ENCODE measurements at places on chromosomes 3 and 15.

DNA sequence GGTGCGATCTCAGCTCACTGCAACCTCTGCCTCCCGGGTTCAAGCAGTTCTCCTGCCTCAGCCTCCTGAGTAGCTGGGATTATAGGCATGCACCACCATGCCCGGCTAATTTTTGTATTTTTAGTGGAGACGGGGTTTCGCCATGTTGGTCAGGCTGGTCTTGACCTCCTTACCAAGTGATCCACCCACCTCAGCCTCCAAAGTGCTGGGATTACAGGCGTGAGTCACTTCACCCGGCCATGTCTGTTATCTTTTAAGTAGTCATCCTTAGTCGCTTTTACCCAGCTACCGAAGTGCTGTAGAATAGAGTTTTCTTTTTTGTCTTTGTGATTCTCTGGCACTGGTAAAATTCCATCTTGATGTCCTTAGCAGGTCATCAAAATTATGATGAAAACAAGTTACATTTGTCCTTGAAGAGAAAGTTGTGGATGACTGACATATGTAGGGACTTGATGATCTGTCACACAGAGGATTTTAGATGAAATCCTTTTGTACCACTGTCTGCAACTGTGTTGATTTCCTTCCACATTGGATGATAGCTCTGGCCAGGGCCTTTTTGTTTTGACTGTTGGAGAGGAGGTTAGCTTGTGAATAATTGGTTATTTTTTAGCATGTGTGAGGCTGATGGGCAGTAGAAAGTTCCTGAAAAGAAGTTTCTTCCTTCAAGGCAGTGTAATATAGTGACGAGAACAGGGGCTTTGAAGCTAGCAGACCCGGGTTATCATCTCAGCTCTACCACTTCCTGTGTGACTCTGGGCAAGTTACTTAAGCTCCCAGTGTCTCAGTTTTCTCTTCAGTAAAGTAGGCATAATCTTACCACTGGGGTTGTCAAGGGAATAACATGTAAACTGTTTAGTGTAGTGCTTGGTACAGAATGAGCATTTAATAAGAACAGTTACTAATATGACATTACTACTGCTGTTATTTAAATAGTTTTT lies 18.8 kb downstream of the ATG7 start:
- DNase-seq: no peak

- no peak for DNase-seq
Measured at GRCh38 chr3:195893916-195894465, 14.4 kb downstream of the TNK2 start.

DNA sequence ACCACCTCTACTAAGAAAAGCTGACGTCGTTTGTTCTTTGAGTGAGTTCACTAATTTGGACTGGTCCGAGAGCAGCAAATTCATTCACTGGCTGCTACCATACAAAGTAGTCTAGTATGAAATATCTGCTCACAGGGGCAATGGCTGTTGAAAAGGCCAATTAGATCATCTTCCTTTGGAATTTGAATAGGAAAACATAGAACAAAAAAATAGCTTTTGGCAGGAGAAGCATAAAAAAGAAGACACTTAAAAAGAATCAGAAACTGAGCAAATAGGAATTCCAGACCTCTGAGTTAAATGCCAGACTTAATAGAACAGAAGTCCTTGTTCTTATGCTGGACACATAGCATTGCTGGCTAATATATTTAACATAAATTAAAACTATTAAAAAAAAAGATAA lies 159.3 kb downstream of the IL1RAP start:
- no peak for DNase-seq

- DNase-seq: no peak
Measured at GRCh38 chr3:111335512-111336303, 206.3 kb upstream of the CD96 start.

- DNase-seq: no peak
Measured at GRCh38 chr15:43911235-43911781, 84.5 kb downstream of the WDR76 start.

DNA sequence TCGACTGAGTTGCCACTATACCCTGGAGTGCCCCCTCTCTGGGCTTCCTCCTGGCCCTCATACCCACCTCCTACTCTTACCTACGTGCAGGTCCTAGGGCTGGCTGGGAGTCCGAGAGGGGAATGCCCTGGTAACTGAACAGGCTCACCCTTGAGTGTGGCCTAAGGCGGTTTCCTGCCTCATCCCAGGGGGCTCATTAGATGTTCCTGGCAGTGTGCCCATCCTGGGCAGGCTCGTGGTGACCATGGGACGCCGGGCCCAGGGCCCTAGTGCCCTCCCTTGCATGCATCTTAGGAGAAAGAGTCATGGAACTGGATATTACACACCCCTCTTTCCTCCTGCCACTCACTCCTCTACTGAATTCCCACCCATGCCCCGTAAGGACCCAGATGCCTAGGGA lies 2.8 kb downstream of the SEMA4B start:
- no peak for DNase-seq

DNA sequence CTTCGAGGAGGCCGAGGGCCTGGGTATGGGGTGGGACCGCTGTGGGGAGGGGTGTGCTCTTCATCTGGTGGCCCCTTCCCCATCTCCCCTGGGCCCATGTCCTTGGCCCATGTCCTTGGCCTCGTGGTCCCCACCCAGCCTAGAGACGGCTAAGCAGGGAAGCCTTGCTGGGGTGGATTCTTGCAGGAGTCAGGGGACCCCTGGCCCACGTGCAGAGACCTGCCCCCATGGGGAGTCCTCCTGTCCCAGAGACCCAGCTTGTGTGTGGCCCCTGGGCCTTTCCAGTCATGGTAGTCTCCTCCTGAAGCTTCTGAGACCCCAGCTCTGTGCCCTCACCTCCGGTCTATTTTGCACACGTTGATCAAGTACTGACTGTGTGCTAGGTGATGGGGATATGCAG lies 97.4 kb downstream of the TBC1D2B start:
- no peak for DNase-seq

GRCh38 chr3:184233127-184233843 lies 3.9 kb downstream of the VWA5B2 start:
- no peak for DNase-seq

DNA sequence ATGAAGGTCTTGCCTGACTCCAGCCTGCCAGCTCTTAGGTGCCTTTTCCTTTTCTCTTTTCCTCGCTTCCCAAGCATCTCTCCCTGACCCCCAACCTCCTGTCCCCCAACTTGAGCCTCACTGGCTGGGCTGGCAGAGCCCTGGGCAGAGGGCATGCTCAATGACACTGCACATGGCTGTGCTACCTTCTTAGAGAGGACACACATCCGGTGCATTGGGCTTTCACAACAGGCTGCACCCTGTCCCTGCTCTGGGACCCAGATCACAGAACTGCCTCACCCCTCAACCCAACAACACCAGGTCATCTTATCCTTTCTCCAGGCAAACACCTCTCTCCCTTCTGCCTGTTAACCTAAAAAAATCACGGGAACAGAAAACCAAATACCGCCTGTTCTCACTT lies 7.5 kb upstream of the ANKDD1A start:
- DNase-seq: no peak

GRCh38 chr3:189712906-189713483 lies 81.8 kb downstream of the TP63 start:
- DNase-seq: no peak

- no peak for DNase-seq
Measured at GRCh38 chr15:69573815-69574475, 121.3 kb downstream of the RPLP1 start.

DNA sequence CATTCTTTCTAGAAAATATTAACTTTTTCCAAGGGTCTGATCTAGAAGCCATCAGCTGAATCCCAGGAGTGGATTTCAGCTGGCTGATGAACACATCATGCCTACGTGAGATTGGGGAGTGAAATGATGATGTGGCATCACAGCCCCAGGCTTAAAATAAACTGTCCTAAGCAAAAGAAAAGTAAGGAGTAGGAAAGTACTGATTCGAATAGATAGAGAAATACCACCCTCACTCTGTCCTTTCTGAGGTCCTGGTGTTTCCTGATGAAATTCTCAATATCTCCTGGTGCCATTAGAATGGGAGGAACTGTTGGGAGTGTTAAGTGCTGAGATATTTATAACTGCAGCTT lies 376.8 kb upstream of the SEMA6D start:
- no peak for DNase-seq

DNA sequence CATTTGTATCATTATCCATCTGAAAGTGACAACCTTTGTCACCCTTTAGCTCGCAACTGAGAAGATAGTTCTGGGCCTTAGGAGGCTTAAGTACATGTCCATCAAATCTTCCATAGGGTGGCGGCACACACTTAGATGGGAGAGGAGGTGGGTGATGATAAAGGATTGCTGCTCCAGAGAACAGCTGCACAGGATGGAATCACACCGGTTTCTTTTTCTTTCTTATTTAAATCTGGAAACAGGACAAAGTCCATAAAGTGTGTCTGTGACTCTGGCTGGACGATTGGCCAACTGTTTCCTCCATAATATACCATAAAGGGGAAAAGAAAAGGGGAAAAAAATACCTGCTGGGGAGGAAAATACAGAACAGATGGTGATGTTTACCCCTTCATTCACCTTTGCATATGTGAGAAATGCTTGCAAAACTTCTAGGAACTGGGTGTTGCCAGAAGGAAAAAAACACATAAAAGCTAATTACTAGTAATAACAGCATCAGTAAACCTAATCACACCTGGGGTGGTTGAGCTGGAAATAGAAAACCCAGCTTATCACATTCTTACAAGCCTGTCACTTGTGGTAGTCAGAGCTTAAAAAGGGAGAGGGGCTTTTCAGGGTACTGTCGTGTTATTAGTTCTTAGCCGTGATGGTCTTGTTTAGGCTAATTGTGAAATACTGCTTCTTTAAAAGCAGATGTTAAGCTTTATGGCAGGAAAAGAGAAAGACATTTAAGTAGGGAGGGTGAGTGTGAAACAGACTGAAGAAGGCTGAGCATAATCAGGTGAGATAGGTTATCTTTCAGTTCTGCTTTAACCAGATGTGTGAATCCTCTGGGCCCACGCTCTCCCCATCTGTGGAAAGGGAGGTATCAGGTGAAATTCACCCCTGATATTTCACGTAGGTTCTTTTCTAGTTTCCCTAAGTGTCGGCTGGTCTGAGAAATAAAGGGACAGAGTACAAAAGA lies 16.7 kb downstream of the C2CD4A start:
- DNase-seq: no peak

Data from GM12892 (cell line).